Endothelial cell of umbilical vein (primary cell): ENCODE measurements at places on chromosomes 3 and 15. TPM values are rescaled to one million over a fixed set of nuclear protein-coding genes. Genes with fewer than 3 reads are reported as not detected.

GRCh38 chr15:73873889-73874511, 636 bp downstream of the TBC1D21 start:
- peak; percentile 60 for DNase-seq

Gene RASL12
- total RNA-seq = not detected in 2 replicates

DNA sequence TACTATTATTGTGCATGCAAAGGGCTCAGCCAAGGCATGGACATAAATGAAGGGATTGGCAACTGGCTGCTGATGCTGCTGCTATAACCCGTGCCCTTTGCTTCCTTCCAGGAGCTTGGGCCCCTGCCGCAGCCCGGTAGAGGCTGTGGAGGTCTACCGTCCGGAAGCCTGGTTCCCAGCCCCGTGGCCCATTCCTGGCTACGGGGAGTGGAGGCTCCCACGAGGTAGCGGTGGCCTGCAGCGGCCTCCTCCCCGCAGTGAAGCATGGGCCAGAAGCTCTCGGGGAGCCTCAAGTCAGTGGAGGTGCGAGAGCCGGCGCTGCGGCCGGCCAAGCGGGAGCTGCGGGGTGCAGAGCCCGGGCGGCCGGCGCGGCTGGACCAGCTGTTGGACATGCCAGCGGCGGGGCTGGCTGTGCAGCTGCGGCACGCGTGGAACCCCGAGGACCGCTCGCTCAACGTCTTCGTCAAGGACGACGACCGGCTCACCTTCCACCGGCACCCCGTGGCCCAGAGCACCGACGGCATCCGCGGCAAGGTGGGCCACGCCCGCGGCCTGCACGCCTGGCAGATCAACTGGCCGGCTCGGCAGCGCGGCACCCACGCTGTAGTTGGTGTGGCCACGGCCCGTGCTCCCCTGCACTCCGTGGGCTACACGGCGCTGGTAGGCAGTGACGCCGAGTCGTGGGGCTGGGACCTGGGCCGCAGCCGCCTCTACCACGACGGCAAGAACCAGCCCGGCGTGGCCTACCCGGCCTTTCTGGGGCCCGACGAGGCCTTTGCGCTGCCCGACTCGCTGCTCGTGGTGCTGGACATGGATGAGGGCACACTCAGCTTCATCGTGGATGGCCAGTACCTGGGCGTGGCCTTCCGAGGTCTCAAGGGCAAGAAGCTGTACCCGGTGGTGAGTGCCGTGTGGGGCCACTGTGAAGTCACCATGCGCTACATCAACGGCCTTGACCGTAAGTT, 15.0 kb downstream of the SPSB4 start:
- DNase-seq = no peak

- no peak for DNase-seq
These were observed 70.8 kb downstream of the TAFA4 start for GRCh38 chr3:68861521-68861920.

DNA sequence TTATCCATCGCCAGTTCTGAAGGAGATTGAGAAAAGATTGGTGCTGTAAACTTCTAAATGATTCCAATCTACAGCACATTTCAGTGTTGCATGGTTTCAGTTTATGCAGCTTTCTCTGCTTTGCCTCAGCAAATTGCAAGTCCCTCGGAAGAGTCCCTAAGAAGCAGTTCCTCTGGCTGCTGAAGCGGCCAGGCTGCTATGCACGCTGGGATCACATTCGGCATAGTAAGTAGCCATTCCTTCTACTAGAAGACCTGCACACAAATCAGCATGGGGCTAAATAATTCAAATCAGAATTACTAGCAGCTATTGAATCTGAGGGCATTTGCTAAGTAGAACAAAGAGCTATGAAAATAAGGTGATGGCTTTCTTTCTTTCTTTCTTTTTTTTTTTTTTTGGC, 769.5 kb downstream of the AGBL1 start:
- no peak for DNase-seq

DNA sequence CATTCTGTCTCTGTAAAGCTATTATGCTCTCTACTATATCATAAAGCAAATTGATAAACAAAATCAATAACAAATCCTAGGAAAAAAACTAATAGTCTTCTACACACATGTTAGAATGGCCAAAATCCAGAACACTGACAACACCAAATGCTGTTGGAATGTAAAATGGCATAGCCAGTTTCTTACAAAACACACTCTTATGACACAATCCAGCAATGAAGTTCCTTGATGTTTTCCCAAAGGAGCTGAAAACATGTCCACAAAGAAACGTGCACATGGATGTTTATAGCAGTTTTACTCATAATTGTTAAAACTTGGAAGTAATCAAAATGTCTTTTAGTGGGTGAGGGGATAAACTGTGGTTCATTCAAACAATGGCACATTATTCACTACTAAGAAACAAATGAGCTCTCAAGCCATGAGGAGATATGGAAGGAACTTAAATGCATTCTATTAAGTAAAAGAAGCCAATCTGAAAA, 32.7 kb downstream of the CADM2 start:
- no peak for DNase-seq

DNA sequence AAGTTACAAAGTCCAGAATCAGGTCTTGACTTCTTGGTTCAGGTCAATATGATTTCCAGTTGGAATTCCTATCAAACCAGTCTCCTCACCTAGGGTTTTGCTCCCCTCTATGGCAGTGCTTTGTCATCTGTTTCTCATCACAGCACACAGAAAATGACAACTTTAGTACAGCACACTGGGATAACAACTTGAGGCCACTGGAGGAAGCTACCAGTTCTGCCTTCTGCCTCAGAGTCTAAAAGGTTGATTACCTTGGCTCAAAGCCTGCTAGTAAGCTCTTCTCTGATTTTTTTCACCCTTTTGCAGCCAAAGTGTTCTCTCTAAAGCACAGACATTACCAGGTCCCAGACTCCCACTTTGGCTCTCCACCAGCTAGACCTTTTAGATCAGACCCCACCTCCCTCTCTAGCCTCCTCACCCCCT, 24.8 kb upstream of the TRIM59 start:
- DNase-seq = no peak

DNA sequence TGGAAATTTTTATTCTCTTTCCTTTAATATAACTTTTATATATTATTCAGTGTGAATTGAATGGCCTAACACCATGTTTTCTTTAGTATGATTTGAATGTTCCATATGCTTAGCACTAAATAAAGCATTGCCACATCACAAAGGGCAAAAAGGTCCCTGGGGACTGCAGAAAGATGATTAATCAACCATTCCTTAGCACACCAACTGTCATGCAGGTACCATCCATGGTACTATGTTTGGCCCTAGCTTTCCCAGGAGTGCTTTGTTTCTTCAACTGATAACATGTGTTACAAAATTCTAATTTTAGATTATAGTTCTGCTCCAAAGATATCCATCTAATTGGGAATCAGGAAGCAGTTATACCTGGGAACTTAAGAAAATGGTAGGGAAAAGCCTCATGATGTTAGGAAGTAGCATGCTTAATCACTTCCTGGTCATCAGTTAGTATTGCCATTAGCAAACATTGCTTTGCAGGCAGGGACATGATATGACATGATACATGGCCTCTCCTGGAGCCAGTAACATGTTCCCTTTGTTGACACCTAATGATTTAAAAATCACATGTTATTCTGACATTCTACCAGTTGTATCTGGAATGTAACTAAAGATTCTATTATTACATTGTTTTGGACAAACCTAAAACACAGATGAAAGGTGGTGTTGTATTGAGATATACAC, 712.6 kb upstream of the GBE1 start:
- DNase-seq = no peak

Gene SLC28A1
- total RNA-seq = not detected in 2 replicates

DNA sequence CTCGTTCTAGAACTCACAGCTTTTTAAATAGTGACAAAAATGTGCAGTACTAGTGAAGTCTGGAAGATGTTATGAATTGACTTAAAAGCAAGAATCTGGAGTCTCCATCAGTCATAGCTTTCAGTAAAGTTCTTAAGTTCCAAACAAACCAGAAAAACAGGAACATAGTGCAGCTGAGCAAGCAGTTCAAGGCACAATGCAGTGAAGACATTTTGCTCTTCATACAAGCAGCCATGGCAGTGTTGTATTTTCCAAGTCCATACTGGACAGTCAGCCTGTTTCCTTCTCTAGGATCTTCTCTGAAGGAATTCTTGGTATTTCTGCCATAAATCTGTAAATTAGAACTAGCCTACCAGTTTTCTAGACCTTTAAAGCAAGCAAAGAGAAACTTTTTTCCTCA, 90.5 kb downstream of the LRRC28 start:
- DNase-seq = no peak

- peak; percentile 94 for DNase-seq
These were observed 90.7 kb downstream of the FNDC3B start for GRCh38 chr3:172129850-172130716.

DNA sequence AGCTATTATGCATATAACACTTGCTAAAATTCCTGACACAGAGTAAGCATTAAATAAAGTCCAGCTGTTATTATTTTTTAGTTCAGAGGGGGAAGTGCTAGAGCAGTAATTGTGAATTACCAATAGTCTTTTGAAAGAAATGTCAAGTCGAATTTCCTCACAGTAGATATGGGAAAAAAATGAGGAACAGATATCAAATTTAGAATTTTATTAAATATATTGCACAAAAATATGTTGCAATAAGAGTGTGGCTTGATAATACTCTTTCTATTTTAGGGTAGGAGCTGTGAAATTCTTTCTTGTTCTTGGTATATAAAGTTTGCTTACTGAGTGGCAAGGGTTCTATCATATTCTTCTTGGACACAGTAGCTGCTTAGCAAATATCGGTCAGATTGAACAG, 181.3 kb downstream of the NFKBIZ start:
- DNase-seq = no peak

DNA sequence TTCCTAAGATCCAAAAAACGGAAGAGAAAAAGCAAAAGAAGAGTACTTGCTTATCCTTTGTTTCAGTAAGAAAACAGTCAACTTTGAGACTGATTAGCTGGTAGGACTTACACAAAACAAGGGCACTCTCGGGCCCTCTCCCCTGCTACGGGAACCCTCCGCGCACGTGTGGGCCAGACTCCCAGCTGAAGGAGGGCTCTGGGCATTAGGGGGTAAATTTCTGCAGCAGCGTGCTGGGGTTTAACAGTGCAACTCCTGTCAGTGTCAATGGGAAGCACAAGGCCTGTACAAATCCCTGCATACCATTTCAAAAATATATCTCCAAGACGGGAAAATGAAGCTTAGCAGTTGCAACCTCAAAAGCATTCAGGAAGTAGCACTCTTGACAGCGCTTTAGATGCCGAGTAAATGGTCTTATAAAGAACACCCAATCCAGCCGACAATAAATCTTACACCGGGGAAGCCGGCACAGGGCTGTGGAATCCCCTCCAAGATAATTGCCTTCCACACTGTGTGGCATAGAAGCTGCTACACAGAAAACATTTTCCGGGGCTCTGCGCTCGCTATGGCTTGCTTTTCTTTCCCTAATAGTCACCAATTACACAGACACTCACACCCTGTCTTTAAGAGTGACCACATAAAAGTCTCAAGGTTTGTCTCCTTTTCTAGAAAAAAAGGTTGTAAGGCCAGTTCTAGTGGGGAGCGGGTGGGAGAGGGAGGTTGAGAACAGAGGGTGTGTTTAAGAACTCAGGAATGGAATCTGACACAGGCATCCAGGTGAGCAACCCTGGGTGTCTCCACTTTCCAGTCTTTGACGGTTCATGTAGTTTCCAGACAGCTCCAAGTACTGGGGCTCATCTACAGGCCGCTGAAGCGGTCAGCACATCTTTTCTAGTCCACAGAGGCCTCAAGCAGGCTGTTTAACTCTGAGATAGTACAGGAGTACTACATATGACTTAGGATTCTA, 512.7 kb downstream of the FOXP1 start:
- DNase-seq = no peak

Gene PARP9
- 9.7 and 12.5 TPM in 2 replicates for total RNA-seq

DNA sequence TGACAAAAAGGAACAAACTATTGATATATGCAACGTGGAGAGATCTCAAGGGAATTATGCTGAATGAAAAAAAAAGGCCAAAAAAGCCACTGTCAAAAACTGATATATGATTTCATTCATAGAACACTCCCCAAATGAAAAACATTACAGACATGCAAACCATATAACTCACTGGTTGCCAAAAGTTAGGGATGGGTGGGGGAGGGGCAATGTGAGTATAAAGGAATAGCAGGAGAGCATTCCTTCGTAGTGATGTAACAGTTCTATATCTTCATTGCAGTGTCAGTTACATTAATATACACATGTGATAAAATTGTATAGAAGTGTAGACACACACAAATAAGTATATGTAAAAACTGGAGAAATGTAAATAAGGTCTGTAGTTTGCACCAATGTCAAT, 12.2 kb downstream of the GBE1 start:
- no peak for DNase-seq

GRCh38 chr3:116216761-116217160, 228.5 kb downstream of the LSAMP start:
- DNase-seq = no peak

DNA sequence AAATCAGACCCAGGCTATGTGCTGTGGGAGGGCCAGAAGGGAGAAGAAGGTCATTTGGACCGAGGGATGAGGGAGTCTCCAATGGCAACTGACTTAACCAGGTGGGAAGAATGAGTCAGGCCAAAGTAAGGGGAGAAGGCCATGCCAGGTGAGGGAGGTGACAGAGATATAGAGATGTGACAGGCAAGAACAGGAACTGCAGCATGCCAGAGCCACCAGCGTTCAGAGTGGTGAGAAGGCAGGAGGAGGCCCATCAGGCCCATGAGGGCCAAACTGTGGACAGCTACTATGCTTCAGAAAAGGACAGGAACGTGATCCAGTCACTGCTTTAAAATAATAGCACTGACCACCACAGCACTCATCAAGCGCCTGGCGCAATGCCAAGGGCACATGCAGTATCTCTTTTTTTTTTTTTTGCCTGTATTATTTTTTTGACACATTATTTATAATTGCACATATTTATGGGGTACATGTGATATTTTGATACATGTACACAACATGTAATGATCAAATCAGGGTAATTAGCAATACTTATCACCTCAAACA, 154.3 kb upstream of the IGF1R start:
- DNase-seq = no peak

DNA sequence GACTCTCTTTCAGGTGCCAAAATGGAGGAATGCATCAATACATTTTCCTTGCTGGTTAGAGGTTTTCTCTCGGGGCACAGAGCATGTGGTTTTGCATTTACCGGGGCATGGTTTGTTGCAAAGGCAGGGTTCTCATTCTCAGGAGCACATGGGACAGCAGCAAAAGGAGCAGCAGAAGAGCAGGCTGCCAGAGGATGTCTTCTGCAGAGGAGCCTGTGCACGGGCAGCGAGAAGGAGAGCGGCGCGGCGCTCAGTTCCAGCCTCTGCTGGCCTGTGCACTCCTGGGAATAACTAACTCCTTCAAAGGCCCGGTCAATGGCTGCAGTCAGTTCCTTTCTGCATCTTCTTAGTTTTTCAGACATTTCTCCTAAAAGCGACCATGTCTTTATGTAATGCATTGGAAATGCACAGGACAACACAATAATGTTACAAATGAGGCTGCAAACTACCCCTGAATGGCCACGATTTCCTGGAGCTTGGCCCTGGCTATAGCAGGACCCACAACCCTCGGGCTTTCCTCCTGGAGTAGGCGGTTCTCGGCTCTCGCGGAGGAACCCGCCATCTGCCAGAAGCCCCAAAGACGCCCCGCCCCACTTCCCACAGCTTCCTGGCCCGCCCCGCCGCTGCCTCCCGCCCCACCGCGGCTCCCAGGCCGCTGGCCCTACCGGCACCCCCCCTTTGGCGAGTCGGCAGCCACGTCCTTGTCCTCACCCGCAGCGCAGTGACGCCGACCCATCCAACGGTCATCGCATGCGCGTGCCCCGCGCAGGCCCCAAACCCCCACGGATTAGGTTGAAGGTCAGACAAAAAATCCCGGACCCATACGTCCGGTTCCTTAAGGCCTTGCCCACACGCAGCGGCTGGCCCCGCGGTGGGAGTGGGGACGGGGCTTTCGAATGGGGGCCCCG, at the start of gene C3orf62:
TSS of gene C3orf62 (minus strand) at position 758 of the 908 bp plus-strand sequence. CDS start at position 398, 360 bp downstream.
- DNase-seq = peak; percentile 87

Gene CCR8
- total RNA-seq = not detected in 2 replicates

Gene CCDC71
- total RNA-seq = 20.3 and 23.5 TPM in 2 replicates

Gene PAK6
- total RNA-seq = not detected in 2 replicates

Gene CCDC39
- not detected in 2 replicates for total RNA-seq
